K562 (cell line): ENCODE measurements at places on chromosomes 6 and 20. TPM values are rescaled to one million over a fixed set of nuclear protein-coding genes. Genes with fewer than 3 reads are reported as not detected.

DACT2 gene
- not detected in 2 replicates for total RNA-seq

ANKRD6 gene
- total RNA-seq, result 0.13 TPM in 1 of 2 replicates, not detected in the other

GRCh38 chr6:131972741-131973140 is 21.6 kb upstream of the CCN2 start:
- no peak for DNase-seq

DNA sequence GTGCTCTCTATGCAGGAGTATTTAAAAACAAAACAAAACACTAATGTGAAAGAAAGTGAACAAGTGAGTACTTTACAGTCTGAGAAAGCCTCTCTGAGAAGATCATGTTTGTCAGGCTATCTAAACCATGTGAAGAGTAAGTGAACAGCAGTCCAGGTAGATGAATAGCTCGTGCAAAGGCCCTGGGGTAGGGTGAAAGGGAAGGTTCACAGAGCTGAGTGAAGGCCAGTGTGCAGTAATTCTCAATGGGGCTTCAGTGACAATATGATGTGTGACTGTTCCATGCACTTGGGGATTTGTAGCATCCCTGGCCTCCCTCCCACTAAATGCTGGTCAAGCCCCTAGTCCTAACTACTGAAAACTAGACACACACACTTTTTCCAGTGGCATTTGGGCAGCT is 488.9 kb upstream of the JARID2 start:
- DNase-seq, result no peak

- DNase-seq, result no peak
Measured at GRCh38 chr6:44002593-44003344, 124.5 kb downstream of the MRPL14 start.

DNA sequence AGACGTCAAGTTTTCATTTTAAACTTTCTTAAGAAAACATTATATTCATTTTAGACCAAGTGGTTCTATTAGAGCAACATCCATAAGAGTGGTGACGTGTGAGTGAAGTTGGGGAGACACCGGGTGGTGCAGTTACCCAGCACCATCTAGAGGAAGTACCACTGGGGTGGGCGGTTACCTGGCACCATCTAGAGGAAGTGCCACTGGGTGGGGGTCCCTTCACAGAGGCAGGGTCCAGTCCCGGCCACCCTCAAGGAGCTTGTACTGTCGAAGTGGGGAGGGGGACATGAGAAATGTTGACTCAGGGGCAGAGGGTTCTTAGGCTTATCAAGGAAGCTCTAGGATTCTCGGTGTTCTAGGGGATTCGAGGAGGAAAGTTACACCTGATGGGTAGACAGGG is 26.2 kb downstream of the PHACTR3 start:
- DNase-seq, result no peak

GRCh38 chr6:38476888-38477287 is 162.8 kb downstream of the BTBD9 start:
- no peak for DNase-seq

- DNase-seq, result no peak
Measured at GRCh38 chr6:129257196-129257595, 374.3 kb downstream of the LAMA2 start.

DNA sequence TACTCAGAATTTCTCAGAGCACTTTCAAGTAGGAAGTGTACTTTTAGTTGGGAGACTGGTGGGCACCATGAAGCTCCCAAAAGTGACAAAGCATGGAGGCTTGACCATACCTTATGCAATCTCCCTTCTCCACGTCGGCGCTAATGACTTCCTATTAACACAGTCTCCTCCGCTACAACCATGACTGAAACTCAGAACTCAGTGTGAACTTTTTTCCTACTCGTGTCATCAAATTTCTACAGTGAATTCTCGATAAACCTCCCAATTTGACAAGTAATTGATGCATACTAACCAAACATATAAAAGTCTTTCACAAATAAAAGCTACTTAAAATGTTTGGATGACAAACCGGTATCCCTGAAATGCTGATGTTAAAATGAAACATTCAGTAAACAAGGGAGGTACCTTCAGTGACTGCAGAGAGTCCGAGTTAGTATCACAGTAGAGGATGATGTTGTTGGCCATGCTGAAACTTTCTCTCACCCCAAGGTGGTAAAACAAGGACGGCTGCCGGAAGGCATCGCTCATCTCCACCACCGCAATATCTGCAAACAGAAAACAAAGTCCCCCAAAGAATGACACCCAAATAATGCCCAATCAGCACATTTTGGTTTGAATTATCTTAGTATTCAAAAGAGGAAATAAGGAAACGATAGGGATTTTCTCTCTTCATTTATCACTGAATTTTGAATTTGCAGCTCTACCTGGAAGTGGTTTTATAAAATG is 72.1 kb downstream of the MAP3K5 start:
- DNase-seq, result no peak
